Midbrain (tissue), 1 donor: ENCODE measurements at places on chromosomes 3 and 15.

DNA sequence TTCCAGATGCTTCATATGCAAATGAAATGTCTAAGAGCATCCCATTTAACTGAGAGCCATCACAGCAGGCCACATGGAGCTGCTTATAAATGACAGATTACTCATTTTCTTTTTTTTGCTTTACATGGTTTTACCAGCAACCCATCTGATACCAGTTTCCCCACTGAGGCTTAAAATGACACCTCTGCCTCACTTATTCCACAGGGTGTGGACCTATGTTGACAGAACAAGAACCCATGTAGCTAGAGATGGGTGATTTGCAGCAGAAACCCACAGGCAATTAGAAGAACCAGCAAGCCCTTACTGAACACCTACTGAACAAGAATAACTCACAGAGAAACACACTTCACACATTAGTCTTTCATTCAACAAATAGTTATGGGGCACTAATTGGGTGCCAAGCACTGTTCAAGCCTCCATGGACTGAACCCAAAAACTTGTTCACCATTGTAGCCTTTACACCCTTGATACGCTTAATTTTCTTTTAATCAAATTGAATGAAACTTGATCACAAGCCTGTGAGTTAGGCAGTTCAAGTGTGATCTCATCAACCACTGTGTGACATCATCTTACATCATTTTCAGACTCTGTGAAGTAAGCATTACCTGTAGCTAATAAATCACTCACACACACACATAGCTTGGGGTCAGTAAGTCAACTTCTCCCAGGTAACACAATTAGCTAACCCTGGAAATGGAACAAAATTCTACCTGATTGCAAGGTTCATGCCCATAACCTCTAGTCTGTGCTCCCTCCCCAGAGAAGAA is 45.4 kb downstream of the MAGI1 start:
- DNase-seq, result no peak

GRCh38 chr3:149426325-149426724 is 48.2 kb upstream of the TM4SF4 start:
- DNase-seq, result no peak

GRCh38 chr3:188754267-188754666 is 417.5 kb upstream of the TPRG1 start:
- no peak for DNase-seq

- peak; percentile 87 for DNase-seq
Measured at GRCh38 chr15:59292442-59293151, 80.1 kb downstream of the MYO1E start.

DNA sequence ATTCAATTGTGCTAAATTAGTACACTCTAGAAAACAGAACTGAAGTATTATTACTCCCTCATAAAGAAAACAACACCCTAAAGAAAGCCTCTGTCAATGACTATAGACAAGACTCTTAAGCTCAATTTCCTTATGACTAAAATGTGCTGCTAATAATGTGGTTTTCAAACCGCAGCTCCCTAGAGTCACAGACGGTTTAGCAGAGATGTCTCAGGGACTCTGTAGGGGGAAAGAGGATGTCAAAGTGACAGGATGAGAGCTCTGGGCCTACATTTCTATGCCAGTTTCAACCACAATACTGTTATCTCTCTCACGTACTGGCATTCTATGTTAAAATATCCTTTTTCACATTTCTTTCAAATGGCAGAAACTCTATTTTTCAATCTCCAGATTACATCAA is 37.6 kb upstream of the WDR49 start:
- no peak for DNase-seq

DNA sequence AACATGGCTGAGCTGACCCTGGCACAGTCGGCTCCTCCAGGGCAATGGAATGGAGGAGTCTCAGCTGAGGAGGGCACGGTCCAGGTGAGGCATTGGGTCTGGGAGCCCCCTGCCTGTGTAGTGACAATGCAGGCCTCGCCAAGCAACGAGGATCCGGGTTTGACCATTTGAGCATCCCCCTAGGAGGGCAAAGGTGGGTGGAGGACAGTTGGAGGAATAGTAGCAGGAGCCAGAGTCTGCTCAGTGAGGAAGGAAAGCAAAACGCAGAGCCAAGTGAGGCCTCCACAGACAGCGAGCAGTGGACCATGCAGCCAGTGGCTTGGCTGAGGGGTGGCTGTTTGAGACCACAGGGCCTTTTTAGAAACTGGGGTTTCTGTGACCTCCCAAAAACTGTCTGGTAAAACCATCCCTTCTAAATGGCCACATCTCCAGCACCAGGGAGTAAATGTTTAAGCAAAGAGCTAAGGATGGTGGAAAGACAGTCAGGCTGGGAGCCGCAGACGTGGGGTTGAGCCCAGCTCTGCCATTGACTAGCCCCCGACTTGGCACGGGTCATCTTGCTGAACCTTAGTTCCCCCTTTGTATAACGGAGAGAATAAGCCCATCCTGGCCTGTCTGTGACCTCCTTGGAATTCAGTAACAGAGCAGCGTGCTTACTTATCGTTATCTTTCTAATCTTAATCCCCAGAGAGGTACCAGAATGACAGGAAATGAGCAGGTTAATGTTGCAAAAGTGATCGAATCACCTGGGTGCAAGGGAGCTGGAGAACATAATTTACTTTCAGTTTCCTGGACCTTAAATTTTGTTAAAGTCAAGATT is 46.8 kb downstream of the CMTM6 start:
- DNase-seq, result no peak

DNA sequence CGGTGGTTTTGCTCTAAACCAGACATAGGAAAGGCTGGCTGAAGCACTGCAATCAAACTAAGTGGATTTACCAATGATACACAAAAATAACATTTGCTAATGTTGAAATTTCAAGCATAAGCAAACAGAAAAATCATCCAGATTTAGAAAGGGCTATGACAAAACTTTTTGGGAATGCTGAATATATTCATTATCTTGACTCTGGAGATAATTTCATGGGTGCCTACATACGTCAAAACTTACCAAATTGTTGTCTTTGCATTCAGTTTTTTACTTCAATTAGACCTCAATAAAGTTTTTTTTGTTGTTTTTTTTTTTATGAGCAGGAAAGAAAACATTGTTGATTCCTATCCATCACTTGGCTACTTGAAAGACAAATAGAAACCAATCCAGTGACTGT is 140.8 kb downstream of the NR2E3 start:
- no peak for DNase-seq

DNA sequence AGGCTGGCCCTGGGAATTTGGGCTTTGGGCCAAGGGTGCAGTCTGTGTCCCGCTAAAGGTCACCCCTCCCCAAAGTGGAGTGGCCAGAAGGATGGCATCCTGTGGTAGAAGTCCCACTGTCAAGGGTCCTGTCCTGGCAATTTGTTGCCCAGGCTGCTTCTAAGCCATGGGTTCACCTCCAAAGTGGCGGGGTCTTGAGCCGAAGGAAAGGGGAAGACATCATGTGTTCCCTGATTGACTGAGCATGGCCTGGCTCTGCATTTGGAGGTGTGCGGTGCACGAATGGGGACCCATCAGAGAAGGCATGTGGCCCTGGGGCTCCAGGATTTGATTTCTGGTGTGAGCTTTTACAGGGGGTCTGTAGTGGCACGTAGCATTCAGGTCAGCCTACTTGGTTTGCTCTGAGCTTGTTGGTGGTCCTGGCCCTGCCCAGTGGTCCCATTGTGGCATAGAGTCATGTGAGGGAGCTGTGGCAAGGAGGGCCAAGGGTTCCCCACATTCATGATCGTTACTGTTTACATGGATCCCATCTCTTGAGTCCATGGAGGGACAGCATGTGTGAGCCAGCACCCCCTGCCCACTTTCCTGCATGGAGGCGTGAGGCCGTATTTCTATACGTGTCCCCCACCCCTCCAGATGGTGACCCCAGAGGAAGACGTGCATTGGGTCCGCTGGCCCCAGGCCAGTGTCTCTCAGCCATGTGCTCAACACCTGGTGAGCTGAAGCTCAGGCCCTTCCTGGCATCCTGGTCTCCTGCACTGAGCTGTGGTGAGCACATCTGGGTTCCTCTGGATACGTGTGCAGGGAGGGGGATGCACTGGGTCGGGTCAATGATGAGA is 225.1 kb downstream of the SNRPN start:
- no peak for DNase-seq
